ENCODE measurements at places on chromosomes 6 and 20.
A peak's percentile ranks its signal among the peaks of the same experiment; 100 is the strongest.

DNA sequence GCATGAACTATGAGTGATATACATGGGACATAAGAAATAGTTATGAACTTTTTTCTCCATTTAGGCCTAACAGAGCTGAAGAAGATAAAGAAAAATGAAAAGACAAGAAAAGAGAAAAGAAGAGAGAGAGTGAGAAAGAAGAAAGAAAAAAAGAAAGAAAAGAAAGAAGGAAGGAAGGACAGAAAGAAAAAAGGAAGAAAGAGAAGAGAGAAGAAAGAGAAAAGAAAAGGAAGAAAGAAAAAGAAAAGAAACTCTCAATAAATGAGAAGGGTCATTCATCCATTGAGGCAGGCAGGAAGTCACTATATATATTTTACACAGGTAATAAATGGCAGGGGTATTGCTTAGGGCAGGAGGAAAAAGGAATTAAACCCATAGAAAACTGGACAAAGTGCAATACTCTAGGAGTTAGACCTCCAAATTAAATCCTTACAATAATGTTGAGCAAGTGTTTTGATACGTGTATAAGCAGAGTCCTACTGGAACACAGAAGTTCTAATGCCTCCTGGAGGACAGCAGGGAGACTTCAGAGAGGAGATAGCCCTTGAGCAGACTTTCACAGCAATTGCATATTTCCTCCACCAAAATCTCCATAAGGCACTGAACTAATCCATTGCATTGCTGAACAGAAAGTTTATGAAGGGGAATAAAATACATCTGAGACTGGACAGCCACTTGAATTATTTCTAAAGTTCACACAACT is 86.4 kb upstream of the TENT5A start:
- DNase-seq: no peak

GRCh38 chr6:55069132-55069781 is 105.1 kb upstream of the HCRTR2 start:
- no peak for DNase-seq

- no peak for DNase-seq
These were observed 280.6 kb upstream of the PRDM1 start for GRCh38 chr6:105805501-105806023.

DNA sequence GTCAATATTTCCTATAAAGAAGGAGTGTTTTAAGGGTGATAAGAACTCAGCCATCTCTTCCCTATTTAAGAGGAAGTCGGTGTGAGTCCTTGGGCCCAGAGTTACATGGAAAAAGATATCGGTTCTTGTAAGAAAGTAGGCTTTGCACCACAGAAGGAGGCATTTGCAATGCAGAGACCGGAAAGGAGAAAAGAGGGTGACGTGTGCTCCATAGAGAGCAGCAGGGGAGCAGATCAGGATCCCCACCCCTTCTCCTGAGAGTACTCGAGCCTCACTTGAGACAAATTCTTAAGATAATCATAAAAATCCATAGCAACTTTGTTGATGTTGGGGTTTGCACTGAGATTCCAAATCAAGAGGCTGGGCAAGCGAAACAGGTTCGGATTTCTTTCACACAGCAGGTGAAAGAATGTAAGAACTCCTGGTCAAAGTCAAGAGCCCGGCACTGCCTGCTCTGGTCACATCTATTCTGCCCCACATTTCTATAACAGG is 27.8 kb downstream of the FOXA2 start:
- DNase-seq: no peak

- DNase-seq: no peak
These were observed 42.6 kb downstream of the TBC1D7 start for GRCh38 chr6:13285705-13286104.

- no peak for DNase-seq
These were observed 263.0 kb upstream of the PLCB4 start for GRCh38 chr20:8805737-8806442.

DNA sequence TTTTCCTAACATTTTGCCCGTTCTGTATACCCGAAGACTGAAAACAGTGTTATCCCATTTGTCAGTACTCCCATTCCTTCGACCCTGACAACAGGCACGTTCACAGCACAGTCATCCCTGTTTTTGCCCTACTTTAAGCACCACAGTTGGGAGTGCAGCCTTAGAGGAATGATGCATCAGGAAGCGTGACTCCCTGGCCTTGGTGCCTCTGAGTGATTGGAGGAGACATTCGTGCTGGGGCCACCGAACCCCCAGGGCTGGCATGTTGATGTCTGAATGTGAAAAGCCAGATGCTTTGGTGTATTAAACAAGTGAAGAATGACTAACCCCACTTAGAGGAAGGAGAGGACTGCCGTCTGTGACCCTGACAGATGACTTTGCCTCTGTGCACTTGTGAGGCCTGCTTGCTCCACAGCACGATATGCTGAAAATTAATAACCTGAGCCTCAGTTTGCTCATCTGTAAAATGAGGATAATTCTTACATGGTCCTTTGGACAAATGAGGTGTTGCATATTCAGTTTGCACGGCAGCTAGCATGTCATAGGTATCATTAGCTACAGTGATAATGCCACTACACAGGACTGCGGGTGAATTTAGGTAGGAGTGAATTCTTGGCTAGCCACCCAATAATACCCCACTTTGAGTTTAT is 36.0 kb downstream of the STK35 start:
- DNase-seq: no peak

GRCh38 chr6:135267085-135267484 is 86.0 kb downstream of the MYB start:
- no peak for DNase-seq

- peak; percentile 19 for DNase-seq
These were observed at the start of gene LHFPL5 for GRCh38 chr6:35804996-35805736. LHFPL5 (plus strand) TSS chr6:35805352; CDS start chr6:35805671, 319 bp downstream.

DNA sequence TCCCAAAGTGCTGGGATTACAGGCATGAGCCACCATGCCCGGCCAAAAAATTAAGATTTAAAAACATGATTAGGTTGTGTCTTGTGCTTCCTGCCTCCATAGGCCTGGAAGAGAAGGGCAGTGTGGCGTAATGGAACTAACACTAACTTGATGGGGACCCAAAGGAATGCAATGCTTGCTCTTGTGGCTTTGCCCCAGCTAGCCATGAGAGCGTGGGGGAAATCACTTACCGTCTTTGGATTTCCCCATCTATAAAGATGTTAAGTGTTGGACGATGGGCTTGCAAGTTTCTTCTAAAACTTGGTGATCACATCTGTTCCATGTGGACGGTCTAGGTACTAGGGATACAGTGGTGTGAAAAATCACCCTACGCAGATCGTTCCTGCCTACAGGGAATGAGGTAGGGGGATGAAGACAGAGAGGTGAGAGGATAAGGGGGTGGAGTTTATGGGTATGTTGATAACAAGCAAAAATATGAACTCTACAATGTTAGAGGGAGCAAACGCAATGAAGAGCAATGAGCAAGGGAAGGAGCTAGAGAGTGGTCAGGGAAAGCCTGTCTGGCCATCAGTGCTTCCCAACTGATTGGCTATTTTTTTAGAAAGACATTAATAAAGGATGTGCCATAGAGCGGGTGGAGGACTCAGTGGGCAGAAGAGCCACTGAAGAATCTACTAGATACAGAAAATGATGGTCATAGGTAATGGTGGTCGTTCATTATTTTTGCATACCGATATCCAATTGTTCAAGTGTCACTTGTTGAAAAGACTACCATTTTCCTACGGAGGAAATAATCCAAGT is 165.2 kb downstream of the BCAS1 start:
- DNase-seq: no peak

GRCh38 chr6:3163248-3163594 is 5.9 kb upstream of the TUBB2A start:
- DNase-seq: no peak

DNA sequence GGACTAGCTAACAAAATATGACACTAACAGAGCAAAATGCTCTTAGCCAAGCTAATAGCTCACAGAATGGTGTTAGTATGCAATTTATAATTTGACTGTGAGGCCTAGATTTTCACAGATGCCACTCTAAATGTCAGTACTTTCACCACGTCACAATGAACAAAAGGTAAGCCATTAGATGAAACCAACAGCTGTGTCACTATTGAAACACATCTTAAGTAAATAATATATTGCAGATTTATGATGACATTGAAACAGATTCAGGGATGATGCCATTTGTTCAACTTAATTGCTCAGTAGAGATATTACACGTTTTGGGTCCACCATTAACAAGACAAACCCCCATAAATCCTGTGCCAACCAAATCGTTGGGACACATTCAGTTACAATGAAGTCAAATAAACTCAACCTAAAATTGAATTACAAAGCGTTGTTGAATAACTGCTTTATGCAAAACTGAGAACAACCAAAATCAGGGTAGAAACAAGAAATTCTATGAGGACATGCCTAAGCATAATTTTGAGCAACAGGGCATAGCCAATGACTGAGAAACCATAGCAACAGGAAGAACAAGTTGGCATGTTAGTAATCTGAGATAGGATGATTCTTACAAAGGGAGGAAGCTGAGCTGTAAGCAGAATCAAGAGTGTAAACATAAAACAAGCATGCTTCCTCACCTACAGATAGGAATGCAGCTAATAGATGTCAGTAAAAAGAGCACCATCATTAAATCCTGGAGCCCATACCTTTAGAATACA is 85.6 kb upstream of the KHDRBS2 start:
- no peak for DNase-seq

- no peak for DNase-seq
These were observed 1003.3 kb upstream of the MAP3K7 start for GRCh38 chr6:91590191-91590590.

- DNase-seq: no peak
These were observed 467.2 kb upstream of the ZNF337 start for GRCh38 chr20:26163890-26164289.

GRCh38 chr6:125816828-125817280 is 26.1 kb downstream of the NCOA7 start:
- no peak for DNase-seq

DNA sequence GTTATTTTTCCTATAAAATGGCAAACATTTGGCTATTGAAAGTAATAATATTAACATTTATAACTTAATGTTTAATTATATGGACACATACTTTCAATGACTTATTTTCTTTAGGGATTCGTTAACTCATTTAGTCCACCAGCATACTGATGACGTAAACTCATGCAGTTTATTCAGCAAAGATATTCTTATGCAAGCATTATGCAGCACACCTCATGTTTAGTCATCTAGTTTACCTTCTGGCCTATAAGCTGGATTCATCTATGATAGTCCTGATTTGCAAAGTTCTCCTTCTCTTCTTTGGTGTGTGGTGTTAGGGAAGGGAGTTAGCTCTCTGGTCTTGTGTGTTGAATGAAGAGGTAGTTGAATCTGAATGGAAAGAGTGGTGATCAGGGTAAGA is 60.0 kb downstream of the OR2J2 start:
- no peak for DNase-seq

- no peak for DNase-seq
These were observed 298.1 kb upstream of the TCF21 start for GRCh38 chr6:133590814-133591213.

- DNase-seq: no peak
These were observed 112.8 kb upstream of the TSHZ2 start for GRCh38 chr20:52859156-52859876.

- no peak for DNase-seq
These were observed 1.8 kb downstream of the GTPBP2 start for GRCh38 chr6:43627008-43627825.

- peak; percentile 11 for DNase-seq
These were observed 21.3 kb downstream of the TTPAL start for GRCh38 chr20:44496976-44497375.

- DNase-seq: no peak
These were observed 39.4 kb downstream of the RREB1 start for GRCh38 chr6:7147051-7147671.

DNA sequence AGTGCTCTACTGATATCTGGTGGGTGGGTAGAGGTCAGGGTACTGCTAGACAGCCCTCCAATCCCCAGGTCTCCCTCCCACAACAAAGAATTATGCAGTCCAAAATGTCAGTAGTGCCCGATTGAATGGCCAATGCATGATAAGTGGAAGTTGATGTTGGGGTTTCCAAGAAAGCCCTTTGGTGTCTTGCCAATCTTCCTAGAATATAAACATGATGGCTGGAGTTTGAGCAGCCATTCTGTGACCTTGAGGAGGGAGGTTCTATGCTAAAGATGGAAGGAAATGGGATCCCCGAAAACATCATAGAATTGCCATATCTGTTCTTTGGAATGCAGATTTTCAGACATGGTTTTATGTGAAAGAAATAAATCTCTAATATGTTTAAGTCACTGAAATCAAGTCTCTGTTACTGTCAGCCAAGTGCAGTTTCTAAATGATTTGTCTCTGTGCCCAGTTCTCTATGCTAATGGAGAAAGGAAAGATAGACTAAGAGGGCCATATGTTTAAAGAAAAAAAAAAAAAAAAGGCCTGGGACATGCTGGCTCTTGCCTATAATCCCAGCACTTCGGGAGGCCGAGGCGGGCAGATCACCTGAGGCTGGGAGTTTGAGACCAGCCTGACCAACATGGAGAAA is 32.8 kb upstream of the PTPN1 start:
- no peak for DNase-seq

- DNase-seq: peak; percentile 56
These were observed 38.0 kb upstream of the TOP1 start for GRCh38 chr20:40990542-40991120.

DNA sequence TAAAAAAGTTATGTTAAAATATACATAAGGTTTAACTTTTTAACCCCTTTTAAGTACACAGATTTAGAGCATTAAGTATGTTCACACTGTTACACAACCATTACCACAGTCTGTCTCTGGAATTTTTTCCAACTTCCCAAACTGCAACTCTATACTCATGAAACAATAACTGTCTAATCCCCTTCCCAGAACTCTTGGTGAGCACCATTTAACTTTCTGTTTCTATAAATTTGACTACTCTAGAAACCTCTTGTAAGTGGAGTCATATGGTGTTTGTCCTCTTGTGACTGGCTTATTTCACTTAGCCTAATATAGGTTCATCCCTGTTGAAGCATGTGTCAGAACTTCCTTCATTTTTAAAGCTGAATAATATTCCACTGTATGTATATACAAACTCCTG is 98.1 kb downstream of the MAP3K7 start:
- DNase-seq: no peak

- DNase-seq: peak; percentile 26
These were observed 651 bp upstream of the BLTP3A start for GRCh38 chr6:34791164-34791700.

DNA sequence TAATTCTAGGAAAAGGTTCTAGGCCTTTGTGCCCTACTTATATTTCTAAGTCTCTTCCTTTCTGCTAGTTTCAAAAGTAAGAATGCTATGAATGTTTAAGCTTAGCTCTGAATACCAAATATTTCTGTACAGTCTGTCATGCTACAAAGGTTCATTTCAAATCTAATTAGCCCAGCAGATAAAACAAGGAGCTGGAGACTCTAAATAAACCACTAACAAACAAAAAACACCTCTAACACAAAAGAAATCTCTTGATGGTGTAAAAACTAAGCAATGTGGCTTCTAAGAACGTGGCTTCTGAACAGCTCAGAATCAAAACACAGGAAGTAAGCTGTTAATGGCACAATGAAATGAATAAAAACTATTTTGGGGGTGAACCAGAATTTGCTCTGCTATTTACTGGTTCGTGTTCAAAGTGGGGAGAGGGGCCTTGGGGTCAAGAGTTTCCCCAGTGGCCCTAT is 198.3 kb downstream of the BCAS1 start:
- DNase-seq: no peak

All from stimulated activated CD4-positive, alpha-beta T cell treated with anti-CD3 and anti-CD28 coated beads, Interleukin-4, amount 100 ng/mL, for 4 hours (primary cell).